ENCODE measurements at places on chromosomes 7 and 10.

- DNase-seq, result no peak
Measured at GRCh38 chr7:96959135-96959534, 46.2 kb upstream of the DLX6 start.

GRCh38 chr7:44615149-44615611 is 8.8 kb downstream of the OGDH start:
- no peak for DNase-seq

DNA sequence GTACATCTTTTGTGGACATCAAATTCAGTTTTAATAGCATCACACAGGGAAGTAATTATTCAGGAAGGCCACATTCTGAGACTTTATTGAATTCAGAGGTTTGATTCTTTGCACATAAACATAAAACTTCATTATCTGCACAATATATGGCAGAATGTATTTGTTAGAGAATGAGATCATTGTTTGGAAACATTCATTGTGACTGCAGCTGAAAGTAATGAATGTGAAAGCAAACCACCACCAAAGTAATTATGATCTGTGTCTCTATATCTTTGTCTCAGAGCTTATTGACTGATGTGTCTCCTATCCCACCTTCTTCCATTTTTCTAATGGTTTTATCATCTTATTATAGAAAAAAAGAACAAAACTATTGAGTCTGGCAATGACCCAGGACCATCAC is 340.9 kb upstream of the PCDH15 start:
- DNase-seq, result no peak

- no peak for DNase-seq
Measured at GRCh38 chr7:130970696-130971095, 236.7 kb upstream of the KLF14 start.

All from activated gamma-delta T cell treated with anti-CD3 and anti-CD28 coated beads, Interleukin-2, amount 50 U/mL, for 16 hours (primary cell).